ENCODE measurements at places on chromosomes 4 and X. TPM values are rescaled to one million over a fixed set of nuclear protein-coding genes. Genes with fewer than 3 reads are reported as not detected.

DNA sequence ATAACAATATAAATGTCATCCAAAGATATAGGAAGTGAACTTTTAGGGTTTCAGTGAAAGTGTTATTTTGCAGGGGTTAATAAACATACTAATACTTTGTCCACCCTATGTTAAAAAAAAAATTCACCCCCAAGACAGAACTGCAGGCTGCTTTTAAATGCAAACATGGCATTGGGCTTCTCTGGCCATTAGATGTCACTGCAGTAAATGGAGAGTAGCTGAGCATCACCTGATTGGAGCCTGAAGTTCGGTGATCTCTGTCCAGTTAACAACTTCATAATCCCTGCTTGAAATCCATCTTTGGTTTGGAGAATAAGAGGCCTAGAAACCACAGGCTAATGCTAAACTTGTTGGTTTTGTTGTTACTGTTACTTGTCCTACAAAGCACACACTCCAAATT is 18.7 kb downstream of the SLC25A43 start:
- DNase-seq: no peak

DNA sequence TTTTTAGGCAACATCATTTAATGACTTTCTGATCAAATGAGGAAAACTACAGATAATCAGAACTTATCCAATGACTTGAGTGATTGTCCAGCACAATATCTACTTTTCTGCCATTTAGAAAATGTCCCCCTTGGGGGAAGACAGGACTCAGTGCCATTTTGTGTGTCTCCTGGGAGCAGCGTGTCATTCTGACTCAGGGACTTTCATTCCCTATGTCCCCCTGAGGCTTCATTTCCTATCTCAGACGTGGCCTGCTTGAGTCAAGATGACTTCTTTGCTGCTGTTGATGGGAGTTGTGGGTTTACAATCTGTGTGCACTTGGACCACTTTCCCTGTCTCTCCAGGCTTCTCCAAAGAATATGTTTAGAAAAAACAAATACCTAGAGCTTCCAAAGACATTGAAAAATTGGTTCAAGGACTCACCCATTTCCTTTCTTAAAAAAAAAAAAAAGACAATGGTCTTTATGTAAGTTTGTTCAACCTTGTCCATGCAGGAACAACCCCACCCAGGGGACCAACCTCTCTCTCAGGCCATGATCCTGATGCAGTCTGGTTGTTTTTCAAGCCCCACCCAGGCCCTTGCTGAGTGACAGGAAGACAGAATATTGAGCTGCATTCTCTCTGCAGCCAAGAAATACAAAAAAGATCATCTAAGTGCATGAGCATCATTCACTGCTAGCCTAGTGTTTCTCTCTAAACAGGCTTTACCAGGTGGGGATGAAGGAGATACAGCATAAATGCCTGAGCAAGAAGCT is 34.3 kb upstream of the TMEM154 start:
- DNase-seq: no peak

- DNase-seq: no peak
These were observed 462.3 kb upstream of the ADGRL3 start for GRCh38 chr4:60737858-60738257.

MAGEC2 gene
- not detected for polyA plus RNA-seq

DNA sequence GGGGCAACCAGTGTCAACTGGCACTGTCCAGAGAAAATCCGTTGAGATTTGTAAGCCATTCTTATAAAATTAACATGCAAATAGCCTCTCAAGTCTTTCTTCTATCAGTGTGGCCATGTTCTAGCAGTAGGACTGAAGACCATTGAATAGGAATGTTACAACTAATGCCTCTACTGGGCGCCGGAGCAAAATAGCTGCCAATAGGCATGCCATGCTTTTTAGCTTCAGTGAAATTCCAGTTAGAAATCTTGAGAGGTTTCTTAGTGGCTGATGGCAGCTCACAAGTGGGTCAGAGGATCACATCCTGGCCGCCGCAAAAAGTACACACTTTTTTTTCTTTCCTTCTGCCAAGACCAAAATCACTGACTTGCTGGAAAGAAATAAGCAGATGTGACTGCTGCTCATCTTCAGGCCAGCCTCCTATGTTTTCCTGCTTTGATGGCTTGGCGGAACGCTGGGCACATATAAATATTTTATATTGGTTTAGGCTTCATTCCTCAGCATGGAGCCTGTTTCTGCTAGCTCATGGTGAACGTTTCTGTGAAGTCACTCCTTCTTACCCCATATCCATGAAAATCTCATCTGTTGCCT is 293.1 kb downstream of the TENM3 start:
- DNase-seq: no peak

DNA sequence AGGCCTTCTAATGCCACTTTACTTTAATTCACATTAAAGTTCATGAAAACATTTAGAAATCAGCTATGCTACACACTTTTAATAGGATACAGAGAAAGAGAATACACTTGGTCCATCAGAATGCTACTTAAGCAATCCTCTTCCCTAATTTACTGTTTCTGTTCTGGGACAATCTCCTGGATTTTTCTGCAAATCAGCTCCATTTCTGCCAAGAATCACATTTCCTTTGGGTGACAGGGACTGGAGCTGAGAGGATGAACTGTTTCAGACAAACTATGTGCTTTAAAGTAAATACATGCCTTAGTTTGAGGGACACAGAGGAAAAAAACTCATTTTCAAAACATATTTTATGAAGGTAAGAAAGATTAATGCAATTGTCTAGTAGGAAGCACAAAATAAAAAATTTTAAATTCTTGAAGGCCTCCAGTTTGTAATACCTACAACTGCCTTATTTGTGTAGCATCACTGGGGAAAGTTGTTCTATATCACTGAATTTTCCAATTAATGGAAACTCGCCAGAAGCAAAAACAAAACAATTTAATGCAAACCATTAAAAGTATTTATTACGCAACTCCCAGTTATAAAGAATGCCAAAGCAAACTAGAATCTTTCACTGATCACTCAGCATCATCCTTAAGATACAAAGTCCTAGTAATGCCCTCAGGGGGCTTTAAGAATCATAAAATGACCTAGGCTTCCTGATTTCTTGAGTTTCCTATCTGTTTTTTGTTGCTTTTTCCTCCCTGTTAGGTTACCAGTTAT is 36.3 kb downstream of the BCLAF3 start:
- DNase-seq: no peak

- DNase-seq: no peak
These were observed 821 bp upstream of the NALF2 start for GRCh38 chrX:69503228-69503781.

Data from pancreas (tissue), 10 donors.